HL-60 (cell line): ENCODE measurements at places on chromosomes 13 and 19.

DNA sequence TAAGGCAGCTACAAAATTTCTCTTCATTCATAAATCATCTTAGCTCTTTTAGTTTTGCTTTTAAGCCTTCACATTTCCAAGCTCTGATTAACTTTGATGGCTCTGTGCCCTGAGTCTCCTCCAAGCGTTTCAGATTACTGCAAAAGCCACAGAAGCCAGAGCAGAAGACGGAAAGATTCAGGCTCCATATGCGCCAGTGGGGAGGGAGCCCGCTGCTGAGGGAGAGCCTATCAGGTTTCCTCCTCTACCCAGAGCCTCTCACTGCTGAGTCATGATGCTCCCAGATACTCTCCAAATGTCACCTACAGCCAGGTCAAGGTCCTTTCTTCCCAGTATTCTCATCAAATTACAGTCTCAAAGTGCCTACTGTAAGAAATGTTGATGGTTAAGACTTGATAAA, 193.6 kb downstream of the RAP2A start:
- DNase-seq = no peak

- DNase-seq = peak; percentile 97
Measured at GRCh38 chr19:10372690-10373089, 7.7 kb downstream of the TYK2 start.

DNA sequence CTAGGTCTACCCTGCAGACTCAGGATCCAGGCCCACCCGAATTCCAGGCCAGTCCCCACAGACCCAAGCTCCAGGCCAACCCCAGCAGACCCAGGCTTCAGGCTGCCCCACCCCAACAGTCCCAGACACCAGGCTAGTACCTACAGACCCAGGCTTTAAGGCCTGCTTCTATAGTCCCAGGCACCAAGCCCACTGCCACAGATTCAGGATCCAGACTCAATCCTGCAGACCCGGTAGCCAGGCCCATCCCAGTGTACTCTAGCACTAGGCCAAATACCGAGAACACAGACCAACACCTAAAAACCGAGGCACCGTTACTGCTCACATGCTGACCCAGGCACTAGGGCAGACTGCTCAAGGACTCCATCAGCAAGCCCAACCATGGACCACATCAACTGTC, 862.3 kb downstream of the UQCRFS1 start:
- no peak for DNase-seq

DNA sequence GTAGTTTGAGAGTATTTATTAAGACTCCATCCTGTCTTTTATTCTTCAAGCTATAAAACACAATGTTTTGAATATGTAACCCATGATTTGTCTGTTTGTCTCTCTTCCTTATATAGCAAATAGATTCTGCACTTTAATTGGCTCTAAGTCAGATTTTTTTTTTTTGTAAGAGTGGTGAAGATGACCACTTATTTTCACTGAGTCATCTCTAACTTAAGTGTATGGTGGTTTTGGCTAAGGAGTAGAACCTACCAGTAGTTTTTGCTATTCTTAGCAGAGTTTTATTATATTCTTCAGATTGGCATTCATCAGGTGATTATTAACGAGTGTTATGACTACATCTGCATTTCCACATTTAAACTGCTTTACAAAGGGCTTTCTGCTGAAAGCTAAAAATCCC, 194.7 kb downstream of the LMO7 start:
- no peak for DNase-seq

- DNase-seq = no peak
Measured at GRCh38 chr19:1132552-1133383, 29.0 kb downstream of the GPX4 start.

DNA sequence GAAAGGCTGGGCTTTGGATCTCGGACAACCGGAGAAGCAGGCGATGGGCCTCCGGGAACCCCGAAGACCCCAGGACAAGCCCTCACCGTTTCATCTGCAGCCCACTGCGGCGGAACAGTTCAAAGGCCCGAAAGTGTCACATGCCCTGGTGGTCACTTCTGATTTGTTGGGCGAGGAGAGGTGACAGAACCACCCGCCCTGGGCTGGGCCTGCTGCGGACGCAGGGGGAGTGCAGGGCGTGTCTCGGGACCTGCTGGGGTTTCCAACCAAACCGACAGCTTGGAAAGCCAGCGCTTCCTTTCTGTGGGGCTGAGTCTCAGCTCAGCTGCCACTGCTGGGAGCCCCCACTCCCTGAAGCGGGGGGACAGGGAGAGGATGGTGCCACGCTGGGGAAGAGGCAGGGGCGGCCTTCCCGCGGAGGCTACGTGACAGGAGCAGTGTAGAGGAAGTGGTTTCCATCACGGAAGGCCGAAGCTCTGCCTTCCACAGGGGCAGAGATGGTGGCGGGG, 22.8 kb upstream of the ZBTB7A start:
- DNase-seq = peak; percentile 76

GRCh38 chr13:41944229-41944628, 16.7 kb downstream of the VWA8 start:
- no peak for DNase-seq

- no peak for DNase-seq
Measured at GRCh38 chr13:101726681-101727080, 274.2 kb downstream of the ITGBL1 start.

DNA sequence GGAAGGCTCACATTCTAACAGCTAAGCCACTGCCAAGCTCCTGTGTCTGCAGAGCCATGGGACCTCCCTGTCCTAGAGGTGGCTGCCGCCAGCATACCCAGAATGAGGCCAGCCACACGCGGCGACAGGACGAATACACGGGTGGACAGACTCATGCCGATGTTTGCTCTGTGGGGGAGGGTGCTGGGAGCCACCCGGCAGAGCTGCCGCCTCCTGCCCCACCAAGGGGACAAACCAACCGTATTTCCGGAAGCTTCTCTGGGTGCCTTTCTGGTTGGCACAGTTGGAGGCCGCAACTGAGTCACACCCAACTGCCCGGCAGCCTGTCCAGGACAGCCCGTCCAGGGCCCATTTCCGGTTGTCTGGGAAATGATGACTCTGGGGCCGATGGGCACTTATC, 20.3 kb downstream of the C13orf46 start:
- no peak for DNase-seq

DNA sequence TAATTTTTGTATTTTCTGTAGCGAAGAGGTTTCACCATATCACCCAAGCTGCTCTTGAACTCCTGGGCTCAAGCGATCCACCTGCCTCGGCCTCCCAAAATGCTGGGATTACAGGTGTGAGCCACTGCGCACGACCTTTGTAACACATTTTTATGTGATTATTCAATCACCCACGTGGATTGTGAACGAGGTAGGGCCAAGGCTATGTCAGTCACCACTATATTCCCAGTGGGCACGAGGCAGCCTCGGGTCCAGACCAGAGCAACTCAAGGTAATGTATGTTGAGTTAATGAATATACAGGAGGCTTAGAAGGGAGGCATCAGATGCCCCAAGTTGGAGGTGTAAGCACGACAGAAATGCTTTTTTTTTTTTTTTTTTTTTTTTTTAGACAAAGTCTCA, 8.9 kb downstream of the PTGIR start:
- no peak for DNase-seq

DNA sequence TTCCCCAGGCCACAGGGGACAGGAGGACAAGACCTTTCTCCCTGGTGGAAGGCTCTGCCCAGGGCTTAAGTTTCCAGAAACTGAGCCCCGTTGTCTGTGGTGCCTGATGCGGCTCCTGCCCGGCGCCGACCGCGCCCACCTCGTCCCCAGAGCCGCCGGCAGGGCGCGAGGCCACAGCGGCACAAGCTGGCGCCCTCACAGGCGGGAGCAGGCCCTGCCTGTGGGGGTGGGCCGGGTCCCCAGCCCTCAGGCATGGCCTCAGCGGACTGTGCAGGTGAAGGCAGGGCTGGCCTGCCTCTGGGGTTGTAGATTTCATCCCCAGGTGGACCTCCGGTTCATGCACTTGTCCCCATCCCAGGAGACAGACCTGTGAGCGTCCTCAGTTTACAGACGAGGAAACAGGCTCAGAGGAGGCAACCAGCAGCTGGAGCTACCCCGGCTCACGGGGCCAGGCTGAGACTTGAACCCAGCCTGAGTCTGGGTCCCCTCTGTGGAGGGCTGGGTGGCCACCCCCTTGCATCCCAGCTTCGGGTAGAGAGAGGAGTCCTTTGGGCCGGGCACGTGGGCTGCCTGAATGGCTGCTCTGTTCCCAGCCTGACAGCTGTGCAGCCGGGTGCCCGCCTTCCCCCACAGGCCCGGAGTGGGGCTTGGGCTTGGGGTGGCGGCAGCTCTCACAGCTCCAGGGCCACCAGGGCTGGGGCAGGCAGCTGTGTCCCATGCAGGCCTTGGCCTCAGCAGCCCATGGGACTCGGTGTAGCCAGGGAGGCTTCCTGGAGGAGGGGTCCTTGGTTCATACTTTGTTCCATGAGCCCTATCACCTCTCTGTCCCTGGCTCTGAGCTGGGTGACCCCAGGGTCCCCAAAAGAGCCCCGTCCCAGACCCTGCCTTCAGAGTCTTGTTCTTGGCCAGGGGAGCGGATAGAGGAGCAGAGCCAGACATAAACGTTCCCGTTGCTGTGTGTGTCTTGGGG, 26.8 kb downstream of the PIAS4 start:
- DNase-seq = no peak

DNA sequence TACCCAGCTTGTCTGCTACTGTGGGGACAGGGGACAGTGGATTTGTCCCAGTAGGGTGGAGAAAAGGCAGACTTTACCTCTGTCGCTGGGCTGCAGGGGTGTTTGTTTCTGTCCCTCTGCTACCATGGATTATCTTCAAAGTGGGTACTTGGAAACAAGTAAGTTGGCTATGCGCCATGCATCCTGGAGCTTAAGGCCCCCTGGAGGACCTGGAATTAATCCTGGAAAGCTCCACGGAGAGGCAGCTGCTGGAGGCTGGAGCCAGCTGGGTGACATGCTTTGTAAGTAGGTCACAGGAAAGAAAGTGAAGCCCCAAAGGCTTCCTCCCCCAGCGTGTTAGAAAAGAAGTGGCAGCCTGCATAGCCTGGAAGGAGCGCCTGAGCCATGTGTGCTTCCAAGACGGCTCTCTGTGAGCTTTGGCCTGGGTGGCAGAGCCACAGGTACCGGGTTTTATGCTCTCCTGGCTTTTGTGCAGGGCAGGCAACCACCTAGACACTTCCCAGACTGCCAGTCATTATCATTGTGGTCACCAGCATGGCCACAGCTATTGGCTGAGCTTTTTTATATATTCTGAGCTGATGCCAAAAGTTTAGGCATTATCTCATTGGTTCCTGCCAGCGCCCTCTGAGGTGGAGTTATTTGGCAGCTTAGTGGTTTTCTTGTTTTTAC, 9.5 kb downstream of the B3GLCT start:
- no peak for DNase-seq

GRCh38 chr13:40466272-40466671, 200.2 kb downstream of the FOXO1 start:
- no peak for DNase-seq
